ENCODE measurements at places on chromosomes 11 and 22.

- no peak for DNase-seq
Measured at GRCh38 chr11:28257761-28258160, 149.6 kb downstream of the METTL15 start.

GRCh38 chr11:1238767-1239595 lies 16.1 kb downstream of the MUC5B start:
- no peak for DNase-seq

GRCh38 chr11:45530776-45531175 lies 134.6 kb downstream of the CHST1 start:
- no peak for DNase-seq

- DNase-seq, result no peak
Measured at GRCh38 chr11:14636119-14636518, 7.5 kb upstream of the PDE3B start.

- no peak for DNase-seq
Measured at GRCh38 chr11:65625628-65626342, 10.2 kb downstream of the PCNX3 start.

GRCh38 chr11:16612566-16613261 lies 125.7 kb upstream of the C11orf58 start:
- DNase-seq, result no peak

GRCh38 chr11:2704356-2704755 lies 4.6 kb upstream of the KCNQ1OT1 start:
- DNase-seq, result no peak

- no peak for DNase-seq
Measured at GRCh38 chr11:9550191-9550628, 23.3 kb upstream of the WEE1 start.

DNA sequence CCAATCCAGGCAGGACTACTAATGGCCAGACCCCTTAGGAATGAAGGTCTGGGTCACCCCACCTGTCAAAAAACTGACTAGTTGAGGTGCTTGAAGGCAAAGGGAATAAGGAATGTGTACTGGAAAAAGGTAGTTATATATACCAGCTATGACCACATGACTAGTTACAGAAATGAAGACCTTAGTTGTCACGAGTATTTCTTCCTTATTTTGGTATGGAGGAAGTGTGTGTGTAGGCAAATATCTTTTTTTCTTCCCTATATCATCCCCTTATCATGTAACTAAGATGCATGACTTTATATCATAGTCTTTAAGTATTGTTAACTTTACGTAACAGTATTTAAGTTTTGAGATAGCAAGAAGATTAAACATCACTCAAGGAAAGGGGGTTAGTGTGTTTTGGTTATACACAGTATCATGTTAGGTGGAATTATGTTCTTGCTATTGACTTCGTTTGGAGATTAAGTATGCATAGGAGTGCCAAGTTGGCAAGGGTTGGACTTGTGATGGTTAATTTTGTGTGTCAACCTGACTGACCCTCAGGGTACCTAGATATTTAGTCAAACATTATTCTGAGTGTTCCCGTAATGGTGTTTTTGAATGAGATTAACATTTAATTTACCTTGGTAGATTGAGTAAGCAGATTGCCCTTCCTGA lies 38.2 kb upstream of the NARS2 start:
- no peak for DNase-seq
